Dorsolateral prefrontal cortex (tissue), 122 donors: ENCODE measurements at places on chromosomes 11 and 22.

GRCh38 chr11:96145163-96145585 is 197.8 kb downstream of the MAML2 start:
- no peak for DNase-seq

- no peak for DNase-seq
These were observed 89.3 kb upstream of the LMO1 start for GRCh38 chr11:8352876-8353505.

- DNase-seq, result no peak
These were observed 112.3 kb downstream of the DSCAML1 start for GRCh38 chr11:117684731-117685130.

DNA sequence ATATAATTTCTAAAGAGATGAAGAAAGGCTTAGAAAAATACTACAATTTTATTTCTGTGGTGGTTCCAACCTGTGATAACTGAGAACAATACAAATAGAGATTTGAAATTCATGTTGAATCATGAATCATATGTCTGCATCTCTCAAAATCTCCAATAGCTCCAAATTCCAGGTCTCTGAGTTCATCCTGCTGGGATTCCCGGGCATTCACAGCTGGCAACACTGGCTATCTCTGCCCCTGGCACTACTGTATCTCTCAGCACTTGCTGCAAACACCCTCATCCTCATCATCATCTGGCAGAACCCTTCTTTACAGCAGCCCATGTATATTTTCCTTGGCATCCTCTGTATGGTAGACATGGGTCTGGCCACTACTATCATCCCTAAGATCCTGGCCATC is at the start of gene OR56B1:
OR56B1 (plus strand) TSS at position 53 of the 400 bp plus-strand sequence; CDS start at position 122, 69 bp downstream.
- DNase-seq, result no peak

GRCh38 chr11:67600324-67601029 is 6.3 kb upstream of the NDUFV1 start:
- no peak for DNase-seq

- DNase-seq, result no peak
These were observed 59.8 kb upstream of the SEPTIN5 start for GRCh38 chr22:19654338-19654987.

GRCh38 chr11:118396097-118396501 is 5.3 kb upstream of the ATP5MG start:
- no peak for DNase-seq

GRCh38 chr11:17102462-17102861 is 25.0 kb upstream of the RPS13 start:
- DNase-seq, result no peak

DNA sequence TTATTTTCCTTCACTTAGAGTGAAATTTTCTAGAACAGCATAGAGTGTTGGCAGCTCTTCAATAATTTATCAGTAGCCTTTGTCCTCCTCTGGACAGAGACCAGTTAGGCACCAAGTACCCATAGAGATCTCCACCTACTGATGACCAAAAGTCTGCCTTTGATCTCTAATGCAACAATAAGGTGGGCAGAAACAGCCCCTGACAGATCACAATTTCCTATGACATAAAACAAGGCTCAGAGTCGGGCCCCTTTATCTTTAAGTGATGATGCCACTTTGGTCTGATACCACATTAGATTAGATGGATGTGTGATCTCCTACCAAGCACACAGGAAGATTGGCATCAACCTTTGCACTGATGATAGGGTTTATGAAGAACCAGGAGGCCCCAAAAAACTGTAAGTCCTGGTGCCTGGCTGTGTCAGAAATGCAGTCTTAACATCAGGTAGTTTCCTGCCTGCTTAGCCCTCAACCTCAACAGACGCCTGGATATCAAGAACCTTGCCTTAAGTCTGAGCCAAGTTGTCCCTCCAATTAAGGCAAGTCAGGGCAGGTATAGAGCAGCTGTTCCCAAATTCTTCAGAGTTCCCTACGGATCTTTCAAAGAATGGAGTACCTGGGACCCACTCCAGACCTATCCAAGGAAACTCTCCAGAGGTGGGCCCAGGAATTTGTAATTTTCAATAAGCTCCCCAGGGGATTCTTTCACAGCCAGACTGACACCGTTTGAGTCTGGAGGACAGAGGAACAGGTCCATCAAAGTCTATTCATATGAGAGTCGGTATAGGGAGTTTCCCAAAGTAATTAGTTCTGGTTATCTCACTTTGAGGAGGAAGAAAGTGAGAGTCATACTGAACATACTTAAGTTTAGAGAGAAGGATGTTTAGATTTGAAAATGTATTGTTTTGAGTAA is 30.6 kb upstream of the TMPRSS4 start:
- no peak for DNase-seq

DNA sequence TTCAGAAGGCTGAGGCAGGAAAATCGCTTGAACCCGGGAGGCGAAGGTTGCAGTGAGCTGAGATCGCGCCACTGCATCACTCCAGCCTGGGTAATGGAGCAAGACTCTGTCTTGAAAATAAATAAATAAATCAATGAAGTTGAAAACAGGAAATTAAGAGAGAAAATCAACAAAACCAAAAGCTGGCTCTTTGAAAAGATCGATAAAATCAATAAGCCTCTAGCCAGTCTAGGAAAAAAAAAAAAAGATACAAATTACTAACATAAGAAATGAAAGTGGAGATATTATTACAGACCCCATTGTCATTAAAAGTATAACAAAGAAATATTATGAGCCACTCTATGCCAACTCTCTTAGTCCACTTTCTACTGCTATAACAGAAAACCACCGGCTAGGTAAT is 48.0 kb upstream of the NUP160 start:
- no peak for DNase-seq
